Activated naive CD4-positive, alpha-beta T cell treated with Interleukin-2 at 50 U/mL for 16 hours (primary cell): ENCODE measurements at places on chromosomes 12 and 14.

DNA sequence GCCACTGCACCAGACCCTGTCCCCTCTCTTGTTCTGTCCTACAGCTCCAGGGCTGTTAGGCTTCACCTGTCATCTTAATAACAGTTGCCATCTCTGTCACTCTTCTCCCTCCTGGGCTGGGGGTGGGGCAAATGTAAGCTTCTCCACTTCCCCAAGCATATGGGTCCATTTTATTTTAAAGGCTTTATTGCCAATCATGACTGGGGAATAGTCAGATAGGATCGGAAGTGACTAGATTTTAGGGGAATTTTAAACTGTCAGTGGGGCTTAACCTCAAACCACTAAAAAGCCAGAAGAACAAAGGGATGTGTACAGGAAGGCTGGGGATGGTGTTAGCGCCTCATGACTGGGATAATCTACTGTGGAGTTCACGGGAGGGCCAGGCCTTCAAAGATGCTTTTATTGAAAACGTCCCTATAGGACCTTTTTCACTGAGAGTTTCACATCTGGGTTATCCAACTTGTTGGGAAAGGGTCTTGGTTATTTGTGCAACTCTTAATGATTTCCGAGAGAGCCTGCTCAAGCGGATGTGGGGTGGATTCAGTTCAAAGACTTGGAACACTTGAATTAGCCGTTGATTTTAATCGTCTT is 41.6 kb downstream of the CHST11 start:
- peak; percentile 35 for DNase-seq

GRCh38 chr12:120849765-120850164 is 54.4 kb downstream of the SPPL3 start:
- DNase-seq: no peak

- DNase-seq: no peak
Observed at GRCh38 chr14:106802413-106803364, 1276.3 kb downstream of the TMEM121 start.

DNA sequence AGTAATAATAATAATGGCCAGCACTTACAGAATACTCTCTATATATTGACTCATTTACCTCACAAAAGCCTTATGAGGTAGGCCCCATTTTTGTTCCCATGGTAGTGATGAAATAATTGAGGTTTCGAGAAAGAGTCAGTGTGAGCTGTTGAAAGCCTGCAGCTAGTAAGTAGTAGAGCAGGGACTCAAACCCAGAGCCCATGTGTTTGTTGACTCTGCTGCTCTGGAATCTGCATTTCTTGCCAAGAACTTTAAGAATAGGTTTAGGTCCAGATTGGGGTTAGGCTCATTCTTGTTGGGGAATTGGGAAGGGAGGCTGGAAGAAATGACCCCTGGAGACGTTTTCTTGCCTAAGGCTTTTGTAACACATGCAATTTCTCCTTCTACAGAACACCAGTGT is 27.9 kb downstream of the DYRK4 start:
- no peak for DNase-seq

- DNase-seq: no peak
Observed at GRCh38 chr14:56241461-56241860, 123.2 kb downstream of the PELI2 start.

DNA sequence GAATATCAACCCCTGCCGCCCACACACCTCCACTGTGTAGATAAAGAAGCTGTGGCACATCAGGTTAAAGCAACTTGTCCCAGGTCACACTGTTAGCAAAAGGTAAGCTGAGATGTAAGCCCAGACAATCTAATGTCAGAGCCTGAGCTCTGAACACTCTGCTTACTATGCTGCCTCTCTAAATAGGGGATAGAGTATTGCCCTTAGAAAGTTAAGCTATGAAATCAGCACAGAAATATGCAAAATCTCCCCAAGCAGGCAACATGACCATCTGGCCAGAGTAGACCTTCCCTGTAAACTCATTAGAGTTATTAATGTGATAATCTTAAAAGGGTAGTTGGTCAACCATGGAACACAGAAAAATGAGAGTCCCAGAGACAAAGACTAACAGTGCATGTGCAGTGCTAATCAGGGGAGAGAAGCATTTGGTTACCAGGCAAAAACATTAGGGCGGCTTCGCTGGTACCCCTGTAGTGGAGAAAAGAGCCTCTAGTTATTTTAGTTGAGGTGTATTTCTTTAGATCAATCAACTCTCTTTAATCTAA is 171.0 kb downstream of the BTG1 start:
- DNase-seq: no peak

DNA sequence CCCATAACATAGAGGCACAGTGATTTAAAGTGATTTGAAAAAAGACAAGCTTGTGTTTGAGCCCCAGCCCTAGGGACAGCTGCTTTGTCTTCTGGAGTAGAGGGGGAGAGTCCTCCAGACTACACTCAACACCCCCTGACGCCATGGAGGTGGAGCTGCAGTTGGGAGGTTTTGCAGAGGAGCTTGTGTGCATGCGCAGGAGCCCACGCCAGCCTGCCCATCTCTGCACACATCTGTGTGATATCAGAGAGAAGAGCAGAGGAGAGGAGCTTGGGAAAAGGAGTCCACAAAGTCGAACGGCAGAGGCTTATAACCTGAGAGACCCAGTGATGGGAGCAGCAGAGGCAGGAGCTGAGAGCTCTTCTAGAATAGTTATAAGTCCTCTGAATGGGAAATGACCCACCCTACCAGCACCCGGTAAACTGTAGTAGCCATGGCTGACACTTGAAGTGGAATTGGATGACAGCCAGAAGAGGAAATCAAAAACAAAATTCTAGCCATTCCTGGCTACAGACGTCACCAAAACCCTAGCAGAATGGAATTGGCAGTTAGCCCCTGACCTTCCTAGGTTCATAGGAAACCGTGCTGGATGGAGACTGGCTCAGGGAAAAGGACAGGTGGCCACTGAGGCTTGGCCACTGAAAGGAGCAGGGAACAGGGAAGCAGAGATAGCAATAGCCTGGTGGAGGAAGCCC is 185.1 kb upstream of the VASH1 start:
- no peak for DNase-seq

DNA sequence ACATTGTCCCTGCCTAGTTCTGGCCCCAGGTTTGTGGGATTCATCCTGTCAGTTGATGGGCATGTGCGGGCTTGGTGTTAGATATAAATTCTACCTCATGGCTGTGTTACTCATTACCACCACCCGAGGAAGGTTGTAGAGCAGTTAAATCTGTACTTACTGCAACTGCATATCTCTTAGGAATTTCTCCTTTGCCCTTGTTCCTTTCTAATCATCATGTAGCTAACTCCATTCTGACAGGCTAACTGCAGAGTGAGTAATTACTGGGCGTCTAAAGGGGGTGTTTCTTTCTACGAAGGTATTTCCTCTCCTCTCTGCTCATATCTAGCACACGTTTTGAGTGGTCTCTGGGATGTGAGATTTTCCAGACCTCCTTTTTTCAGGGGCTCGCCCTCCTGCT is 1076.7 kb downstream of the TMTC2 start:
- DNase-seq: no peak

- DNase-seq: no peak
Observed at GRCh38 chr12:59695379-59695778, 99.5 kb downstream of the SLC16A7 start.

- DNase-seq: no peak
Observed at GRCh38 chr12:95151821-95152220, 65.4 kb downstream of the FGD6 start.

- no peak for DNase-seq
Observed at GRCh38 chr14:32364941-32365340, 35.8 kb downstream of the AKAP6 start.

DNA sequence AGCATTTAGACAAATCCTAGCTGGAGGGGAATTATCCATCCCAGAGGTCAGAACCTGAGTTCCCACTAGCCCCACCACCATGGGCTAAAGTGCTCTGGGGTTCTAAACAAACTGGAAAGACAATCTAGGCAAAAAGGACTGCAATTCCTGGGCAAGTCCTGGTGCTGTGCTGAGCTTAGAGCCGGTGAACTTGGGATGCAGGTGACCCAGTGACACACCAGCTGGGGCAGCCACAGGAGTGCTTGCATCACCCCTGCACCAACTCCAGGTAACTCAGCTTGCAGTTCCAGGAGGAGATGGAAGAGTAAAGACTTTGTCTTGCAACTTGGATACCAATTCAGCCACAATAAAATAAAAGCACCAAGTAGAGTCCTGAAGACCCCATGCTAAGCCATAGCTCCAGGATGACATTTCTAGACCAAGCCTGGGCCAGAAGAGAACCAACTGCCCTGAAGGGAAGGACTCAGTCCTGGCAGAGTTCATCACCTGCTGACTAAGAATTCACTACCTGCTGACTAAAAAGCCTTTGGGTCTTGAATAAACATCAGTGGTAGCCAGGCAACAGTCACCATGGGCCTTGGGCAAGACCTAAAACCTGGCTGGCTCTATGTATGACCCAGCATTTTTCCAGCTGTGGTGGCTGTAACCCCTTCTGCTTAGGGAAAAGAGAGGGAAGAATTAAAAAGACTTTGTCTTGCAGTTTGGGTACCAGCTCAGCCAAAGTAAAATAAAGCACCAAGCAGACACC is 223.4 kb upstream of the DIO2 start:
- no peak for DNase-seq

DNA sequence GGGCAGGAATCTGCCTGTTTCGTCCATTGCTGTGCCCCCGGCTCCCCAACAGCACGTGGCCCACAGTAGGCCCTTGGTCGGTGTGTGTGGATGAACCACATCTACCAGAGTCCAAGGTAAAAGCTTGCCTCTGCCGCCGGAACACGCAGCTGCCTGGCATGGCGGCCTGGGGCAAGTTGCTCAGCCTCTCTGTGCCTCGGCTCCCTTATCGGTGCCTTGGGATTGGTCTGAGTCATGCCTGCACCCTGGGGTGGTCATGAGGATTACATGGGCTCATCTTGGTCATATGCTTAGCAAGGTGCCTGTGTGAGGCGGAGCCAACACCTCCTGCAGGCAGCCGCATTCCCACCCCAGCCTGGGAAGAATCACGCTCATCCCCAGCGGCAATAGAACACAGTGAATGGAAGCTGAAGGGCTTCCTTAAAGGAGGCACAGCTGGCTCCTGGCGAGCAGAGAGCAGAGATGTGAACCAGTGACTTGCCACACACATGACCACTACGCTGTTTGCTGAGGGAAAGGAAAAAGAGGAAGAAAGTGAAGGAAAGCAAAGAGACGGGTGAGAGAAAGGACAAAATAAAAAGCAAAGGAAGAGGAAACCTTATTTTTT is 5.5 kb upstream of the SCARB1 start:
- DNase-seq: no peak

DNA sequence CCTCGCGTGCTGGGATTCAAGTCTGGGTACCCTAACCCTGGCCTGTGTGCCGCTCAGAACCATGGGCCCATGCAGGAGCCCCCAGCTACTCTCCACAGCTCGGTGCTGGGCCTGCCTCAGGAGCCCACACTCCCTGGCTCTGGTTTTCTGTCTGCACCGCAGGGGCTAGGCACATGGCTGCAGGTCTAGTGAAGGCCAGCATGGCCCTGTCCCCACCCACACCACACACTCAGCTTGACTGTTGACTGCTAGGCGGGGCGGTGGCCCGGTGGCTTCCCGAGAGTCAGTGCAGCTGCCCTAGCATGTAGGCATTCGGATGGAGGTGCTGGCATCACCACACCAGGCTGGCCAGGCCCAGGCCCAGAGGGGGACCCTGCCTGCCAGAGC is 7.9 kb downstream of the INF2 start:
- DNase-seq: no peak

DNA sequence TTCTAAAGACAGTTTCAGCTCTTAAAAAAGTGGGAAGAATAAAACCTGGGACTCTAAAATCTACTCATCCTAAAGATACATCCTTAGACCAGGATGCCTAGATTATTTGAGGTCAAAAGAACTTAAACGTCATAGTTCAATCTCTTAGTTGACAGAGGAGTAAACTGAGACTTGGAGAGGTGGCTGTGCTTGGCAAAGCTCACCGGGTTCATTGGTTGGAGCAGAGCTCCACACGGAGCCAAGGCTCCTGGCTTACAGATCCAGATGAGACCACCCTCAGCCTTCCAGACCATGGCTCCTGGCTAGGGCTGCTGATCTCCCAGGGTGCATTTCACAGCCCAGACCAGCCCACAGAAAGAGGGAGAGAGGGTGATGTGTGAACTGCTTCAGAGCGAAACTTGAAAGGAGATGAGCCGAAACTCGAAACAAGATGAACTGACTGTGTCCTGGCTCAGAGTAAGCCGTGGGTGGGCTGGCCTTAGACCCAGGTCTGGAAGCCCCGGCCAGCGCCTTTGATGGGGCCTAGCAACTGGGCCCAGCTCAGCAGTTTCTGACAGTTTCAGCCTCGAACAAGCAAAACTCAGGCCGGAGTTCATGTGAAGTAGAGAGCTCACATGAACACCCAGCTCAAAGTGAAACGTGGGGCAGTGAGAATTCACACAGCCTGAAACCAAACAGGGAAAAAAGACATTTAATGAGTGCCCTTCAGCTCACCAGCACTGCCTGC is 1044.8 kb downstream of the BCL11B start:
- DNase-seq: peak; percentile 59

- DNase-seq: no peak
Observed at GRCh38 chr14:28142400-28143015, 624.1 kb upstream of the FOXG1 start.

GRCh38 chr12:124433147-124433874 is 134.1 kb downstream of the NCOR2 start:
- DNase-seq: no peak

DNA sequence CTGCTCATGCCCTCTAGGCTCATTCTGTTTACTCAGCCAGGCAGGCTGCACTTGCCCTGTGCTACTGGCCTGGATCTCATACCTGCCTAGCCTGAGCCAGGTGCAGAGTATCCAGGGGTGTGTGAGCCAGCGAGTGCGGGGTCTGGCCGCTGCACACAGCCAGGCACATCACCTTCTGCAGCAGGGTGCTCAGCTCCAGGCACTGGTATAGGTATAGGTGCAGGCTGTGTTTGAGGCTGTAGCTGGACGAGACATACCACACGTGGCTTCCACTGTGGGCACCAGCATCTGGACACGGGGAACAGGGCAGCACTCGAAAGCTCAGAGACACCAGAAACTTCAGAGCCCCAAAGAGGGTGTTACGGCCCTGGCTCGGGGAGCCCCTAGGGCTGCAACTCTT is 424.2 kb downstream of the RERGL start:
- DNase-seq: no peak

- DNase-seq: peak; percentile 81
Observed at GRCh38 chr12:121799842-121800693, 3.7 kb upstream of the SETD1B start.

GRCh38 chr14:104226421-104227383 is 88.3 kb downstream of the KIF26A start:
- DNase-seq: no peak

- DNase-seq: no peak
Observed at GRCh38 chr12:13204428-13204827, 7.9 kb downstream of the EMP1 start.
